ENCODE measurements at places on chromosomes 2 and 18.

GRCh38 chr2:57890464-57890863 is 156.1 kb upstream of the VRK2 start:
- peak; percentile 6 for DNase-seq

GRCh38 chr2:75180476-75180875 is 18.8 kb downstream of the TACR1 start:
- DNase-seq: no peak

DNA sequence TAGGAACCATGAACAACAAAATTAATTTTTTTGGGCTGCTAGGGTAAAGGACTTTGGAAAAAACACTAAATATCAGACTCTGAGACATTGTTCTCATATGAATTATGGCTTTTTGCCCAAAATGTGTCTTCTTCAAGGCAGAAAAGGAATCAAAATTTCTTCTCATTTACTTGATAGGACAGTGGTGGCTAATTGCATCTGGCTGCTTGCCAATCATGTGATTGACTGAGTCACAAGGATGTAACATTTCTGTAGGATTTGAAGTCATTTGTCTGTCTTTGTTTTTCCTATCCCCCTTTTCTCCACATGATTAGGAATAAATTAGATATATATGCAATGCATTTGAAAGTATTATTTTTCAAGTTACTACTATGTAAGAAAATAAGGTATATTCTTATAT is 130.2 kb downstream of the SLC4A10 start:
- DNase-seq: no peak

GRCh38 chr2:43210467-43211303 is 15.7 kb downstream of the ZFP36L2 start:
- peak; percentile 99 for DNase-seq

- DNase-seq: no peak
Observed at GRCh38 chr18:22974001-22974400, 40.9 kb downstream of the RBBP8 start.

DNA sequence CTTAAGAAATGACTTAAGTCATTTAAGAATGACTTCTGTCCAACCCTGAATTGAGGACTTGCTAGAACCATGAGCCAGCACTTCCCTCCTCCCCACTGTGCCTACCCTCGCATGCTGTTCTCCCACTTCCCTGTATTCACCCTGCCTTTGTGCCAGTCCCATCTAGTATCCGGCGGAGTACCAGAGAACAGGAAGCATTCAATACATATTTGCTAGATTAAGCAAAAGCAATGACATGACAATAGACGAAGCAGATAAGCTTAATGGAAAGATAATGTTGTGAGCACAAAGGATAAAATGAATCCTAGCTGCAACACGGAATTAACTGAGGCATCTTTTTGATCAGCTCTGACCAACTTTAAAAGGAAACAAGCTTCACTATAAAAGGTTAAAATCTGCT is 328.5 kb downstream of the TDRD15 start:
- no peak for DNase-seq

DNA sequence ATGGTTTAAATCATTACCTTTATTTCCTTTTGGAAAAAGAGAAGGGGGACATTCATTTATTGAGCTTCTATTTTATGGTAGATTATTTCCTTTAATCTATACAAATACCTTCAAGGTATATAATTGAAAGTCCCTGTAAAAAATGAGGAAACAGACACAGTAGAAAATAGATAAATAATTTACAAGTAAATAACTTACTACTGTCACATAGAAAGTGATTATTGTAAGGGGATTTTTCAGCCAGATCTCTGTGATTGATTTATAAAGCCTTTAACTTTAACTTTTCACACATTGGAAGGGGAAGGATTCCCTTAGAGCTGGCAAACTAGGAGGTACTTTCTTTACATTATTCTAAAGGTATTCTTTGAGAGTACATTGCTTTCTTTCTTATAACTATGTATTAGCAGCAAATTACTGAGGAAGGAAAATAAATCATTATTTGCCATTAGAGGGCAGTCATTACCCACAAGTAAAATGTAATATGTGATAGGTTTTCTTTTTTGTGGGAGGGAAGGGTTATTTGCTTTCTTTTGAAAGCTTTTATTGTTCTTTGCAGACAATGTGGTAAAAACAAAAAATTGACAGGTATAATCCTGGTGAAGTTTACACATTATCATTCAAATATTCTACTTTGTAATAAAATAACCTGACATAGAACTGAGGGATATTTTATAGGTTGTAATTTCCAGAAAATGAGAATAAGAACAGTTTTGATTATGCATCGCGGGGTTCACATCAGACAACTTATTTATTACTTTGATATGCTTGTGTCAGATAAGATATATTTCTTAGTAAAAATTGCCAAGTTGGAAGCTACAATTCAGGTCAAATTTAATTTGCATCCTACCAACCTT is 24.8 kb upstream of the RPE start:
- peak; percentile 36 for DNase-seq

GRCh38 chr2:28664120-28664842 is 87.3 kb upstream of the PPP1CB start:
- DNase-seq: no peak

- no peak for DNase-seq
Observed at GRCh38 chr2:172819943-172820342, 84.3 kb downstream of the RAPGEF4 start.

DNA sequence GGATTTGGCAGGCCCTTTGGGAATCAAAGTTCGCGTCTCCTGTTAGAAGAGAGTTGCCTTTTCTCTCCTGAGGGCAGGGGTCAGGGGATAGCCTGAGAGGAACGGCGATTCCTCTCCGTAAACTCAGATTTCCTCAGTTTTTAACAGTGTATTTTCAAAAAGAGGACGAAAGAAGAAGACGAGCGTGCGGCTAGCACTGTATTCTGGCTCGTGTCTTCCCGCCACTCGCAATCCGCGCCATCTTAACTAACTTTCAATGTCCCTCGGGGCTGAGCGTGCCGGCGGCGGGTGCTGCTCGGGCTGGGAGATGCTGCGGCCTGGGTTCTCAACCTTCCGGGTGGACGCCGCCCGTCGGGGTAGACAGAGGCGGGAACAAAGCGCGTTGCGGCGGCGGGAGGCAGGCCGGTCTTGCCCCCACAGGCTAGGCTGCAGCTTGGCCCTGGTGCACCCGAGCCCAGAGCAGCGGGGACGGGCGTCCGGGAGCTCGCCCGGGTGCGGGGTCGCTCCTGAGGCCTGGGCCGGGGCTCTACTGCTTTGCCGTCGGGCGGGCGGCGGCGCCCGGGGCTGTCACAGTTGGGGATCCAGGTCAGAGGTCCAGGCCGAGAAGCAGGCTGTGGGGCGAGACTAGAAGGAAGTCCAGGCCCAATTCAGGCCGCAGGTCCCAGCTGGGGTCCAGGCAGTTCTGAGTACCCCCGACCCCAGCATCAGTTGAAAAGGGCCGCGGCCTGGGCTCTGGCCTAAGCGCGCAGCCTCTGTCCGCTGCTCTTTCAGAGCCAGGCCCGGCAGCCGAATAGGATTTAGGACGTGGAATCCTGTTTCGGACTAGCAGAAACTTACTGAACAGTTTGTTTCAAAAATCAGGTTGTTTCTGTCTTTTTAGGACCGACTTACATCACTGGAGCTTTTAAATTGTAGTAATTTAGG is 11.8 kb downstream of the TBR1 start:
- DNase-seq: no peak

DNA sequence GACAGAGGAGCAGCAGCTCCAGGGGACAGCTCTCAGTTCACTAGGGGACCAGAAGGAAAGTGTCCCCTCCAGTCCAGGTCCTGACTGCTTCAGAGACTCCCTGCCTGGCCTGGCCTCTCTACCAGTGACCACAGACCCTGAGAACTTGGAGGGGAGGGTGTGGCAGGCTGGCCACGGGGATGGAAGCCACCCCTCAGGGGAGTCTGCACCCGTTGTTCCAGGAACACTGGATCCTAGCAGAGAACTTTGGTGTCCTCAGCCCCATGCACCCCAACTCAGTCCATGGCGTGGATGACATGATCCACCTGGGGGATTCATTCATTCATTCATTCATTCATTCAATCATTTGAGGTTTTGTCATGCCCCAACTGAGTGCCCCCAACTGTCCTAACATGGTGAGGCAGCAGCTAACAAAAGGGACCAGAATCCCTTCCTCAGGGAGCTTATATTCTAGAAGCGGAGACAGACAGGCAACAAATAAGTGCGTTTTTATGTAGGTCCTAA is 31.9 kb downstream of the MYO7B start:
- no peak for DNase-seq

DNA sequence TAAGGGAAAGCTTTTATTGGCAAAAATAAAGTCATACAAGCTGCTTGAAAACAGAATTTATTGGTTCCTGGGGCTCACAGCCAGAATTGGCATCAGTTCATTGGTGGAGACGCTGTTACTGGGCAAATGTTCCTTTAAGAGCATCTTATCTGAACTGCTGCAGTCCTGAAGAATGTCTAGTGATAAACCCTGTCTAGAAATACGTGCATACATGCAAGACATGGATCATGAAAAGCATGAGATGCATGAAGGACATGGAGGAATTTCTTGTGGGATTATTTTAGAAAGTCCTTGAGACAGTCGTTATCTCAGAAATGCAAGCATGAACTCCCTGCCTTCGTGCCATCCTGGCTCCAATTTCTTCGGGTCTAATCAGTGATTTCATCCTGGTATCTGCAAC is 32.5 kb upstream of the FHOD3 start:
- no peak for DNase-seq

- no peak for DNase-seq
Observed at GRCh38 chr2:107418708-107419107, 408.0 kb upstream of the RGPD4 start.

GRCh38 chr2:172279813-172280212 is 147.6 kb upstream of the ITGA6 start:
- no peak for DNase-seq

- peak; percentile 16 for DNase-seq
Observed at GRCh38 chr2:189698020-189698887, 23.8 kb downstream of the ANKAR start.

GRCh38 chr2:217207699-217208010 is 347.8 kb upstream of the TNP1 start:
- DNase-seq: no peak

DNA sequence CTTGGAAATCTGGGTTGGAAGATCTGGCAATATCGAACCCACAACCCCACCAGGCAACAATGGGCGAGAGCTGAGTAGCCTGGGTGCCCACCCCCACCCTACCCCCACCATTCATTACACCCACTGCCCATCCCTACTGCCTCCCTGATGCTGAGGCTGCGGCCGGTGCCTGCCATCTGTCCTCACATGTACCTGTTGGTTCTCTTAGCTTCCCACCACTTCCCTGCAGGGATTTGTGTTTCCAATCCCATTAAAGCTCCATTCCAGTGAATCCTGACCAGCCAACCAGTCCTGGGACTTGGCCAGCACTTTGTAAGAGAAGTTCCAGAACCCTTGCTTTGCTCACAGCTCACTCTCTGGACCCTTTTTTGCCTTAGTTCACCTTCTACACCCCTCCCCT is 163.0 kb upstream of the SH3BP4 start:
- no peak for DNase-seq

GRCh38 chr2:156399950-156400705 is 36.1 kb upstream of the GPD2 start:
- DNase-seq: peak; percentile 15

GRCh38 chr2:20159411-20160070 is 65.4 kb downstream of the SDC1 start:
- DNase-seq: no peak

- no peak for DNase-seq
Observed at GRCh38 chr2:110126086-110126773, 10.6 kb upstream of the MALL start.

- no peak for DNase-seq
Observed at GRCh38 chr18:50986360-50987087, 18.7 kb downstream of the ELAC1 start.

- DNase-seq: no peak
Observed at GRCh38 chr2:20629581-20630171, 21.2 kb downstream of the HS1BP3 start.

DNA sequence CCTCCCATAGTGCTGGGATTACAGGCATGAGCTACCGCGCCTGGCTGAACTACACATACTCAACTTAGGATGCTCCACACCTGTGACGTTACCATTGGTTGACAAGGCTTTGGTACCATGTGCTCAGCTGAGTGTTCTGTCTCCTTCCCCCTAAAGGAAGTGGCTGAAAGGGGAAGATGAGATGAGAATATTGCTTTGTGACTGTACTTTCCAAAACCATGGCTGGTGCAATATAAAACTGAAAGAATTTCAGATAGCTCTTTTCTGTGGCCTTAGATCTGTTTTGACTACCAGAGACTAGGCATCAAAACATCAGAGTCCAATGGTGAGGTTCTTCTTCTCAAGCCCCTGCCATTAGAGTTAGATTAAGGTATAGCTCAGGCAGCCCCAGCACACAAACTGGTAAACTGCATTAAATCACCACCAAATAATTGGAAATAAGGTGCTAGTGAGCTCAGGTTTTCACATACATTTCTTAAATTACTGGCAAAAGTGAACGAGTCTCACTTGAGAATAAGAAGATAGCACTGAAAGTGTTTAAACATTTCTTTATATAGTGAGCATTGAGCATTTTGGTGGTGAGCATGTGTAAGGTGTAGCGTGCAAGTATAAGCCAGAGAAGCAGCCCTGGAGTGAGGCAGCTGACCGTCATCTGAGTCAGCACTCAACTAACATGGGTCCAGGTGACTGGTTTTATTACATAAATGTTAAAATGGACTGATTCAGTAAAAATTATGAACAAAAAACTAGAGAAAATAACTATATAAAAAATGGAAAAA is 113.5 kb upstream of the FZD5 start:
- peak; percentile 35 for DNase-seq

- no peak for DNase-seq
Observed at GRCh38 chr2:71700041-71700657, 246.8 kb downstream of the DYSF start.

DNA sequence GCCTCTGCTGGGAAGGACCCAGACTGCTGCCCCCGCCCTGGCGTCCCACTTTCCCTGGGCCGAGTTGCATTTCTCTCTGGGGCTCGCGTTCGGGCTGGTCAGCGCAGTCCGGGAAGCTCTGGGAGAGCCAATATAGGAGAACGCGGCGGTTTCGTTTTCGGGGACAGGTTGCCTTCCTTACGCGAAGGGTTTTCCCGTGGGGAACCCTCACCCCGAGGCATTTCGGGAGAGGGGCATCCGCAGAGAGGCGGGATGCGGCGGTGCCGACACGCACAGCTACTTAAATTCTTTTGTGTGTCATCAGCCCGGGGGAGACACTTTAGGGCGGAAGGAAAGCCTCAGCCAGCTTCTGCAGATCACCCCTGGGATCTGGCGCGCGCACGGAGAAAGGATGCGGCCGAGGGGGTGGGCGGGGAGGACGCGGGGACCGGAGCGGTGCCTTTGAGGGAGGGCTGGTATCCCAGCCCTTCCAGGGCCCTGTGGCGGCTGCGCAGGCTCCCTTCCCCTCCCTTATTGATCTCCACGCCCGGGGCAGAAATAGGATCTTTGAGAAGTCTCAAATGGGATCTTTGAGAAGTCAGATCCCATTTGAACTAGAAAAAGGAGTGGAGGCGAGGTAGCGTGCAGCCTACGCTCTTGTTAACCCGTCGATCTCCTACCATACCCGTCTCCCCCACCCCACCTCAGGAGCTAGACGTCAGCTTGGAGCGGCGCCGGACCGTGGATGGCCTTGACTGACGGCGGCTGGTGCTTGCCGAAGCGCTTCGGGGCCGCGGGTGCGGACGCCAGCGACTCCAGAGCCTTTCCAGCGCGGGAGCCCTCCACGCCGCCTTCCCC is 1.2 kb downstream of the GATA6 start:
- DNase-seq: no peak

Measured in MV-4-11 (cell line).